H9 (cell line): ENCODE measurements at places on chromosomes 1 and 21. TPM values are rescaled to one million over a fixed set of nuclear protein-coding genes. Genes with fewer than 3 reads are reported as not detected.

GCSAML gene
- not detected in 2 replicates for total RNA-seq

SLC2A5 gene
- total RNA-seq = not detected in 2 replicates

NGF gene
- 0.22 TPM in 1 of 2 replicates, not detected in the other for total RNA-seq

NTNG1 gene
- total RNA-seq = 1.0 and 1.5 TPM in 2 replicates

LCE2B gene
- not detected in 2 replicates for total RNA-seq

AK5 gene
- total RNA-seq = 2.5 and 2.6 TPM in 2 replicates

HTR6 gene
- 0.29 and 0.37 TPM in 2 replicates for total RNA-seq

GPR3 gene
- total RNA-seq = 4.3 and 4.4 TPM in 2 replicates

TSACC gene
- 2.3 and 2.4 TPM in 2 replicates for total RNA-seq

TRPM2 gene
- total RNA-seq = 0.11 and 0.68 TPM in 2 replicates

GUCA2A gene
- total RNA-seq = not detected in 2 replicates

RASSF5 gene
- total RNA-seq = 0.50 and 0.81 TPM in 2 replicates

TNNI3K gene
- total RNA-seq = not detected in 2 replicates

DNMT3L gene
- 0.70 and 0.77 TPM in 2 replicates for total RNA-seq

DNA sequence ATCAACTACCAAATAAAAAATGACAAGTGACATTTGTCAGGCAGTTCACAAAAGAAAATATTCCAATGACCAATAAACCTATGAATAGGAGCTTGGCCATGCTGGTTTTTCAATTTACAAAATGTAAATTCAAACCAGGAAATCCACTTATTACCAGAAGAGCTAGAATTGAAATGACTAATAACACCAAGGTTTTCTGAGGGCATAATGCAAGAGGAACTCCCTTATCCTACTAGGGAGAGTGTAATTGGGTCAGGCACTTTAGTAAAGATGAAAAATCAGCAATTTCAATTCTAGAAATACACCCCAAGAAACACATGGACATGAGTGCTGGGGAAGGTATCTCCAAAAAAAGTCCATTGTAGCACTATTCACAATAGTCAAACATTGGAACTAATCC lies 16.7 kb upstream of the TIAM1 start:
- H3K4me1 ChIP-seq = no peaks in the 10 kb centered on the region; the same call in 1 of the 2 replicates
- H3K36me3 ChIP-seq = no peaks in the 10 kb centered on the region
- H3K27ac ChIP-seq = no peak overlapping the region
- H3K27me3 ChIP-seq = no peaks in the 10 kb centered on the region
- H3K4me3 ChIP-seq = no peak overlapping the region

DNA sequence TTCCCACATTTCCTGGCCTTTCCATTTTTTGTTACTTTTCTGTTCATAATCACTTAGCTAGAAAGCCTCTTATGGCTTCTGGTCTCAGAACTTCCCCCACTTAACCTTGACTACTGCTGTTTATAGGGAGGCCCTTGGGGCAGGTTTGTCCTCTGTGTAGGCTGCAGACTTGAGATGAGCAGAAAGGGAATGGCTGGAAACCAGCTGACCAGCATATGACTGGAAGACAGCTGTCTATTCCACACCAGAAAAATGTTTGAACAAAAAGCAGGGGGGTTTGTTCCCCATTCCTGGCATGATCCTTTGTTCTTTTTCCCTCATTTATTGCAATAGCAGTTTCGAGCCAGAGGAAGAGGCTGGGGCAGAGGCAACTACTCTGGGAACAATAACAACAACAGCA lies 4.9 kb upstream of the SH3D21 start:
- H3K36me3 ChIP-seq = peaks cover 35% of the 10 kb centered on the region; the same call in 2 of the 3 replicates
- H3K27me3 ChIP-seq = no peaks in the 10 kb centered on the region
- no peak for DNase-seq

DNA sequence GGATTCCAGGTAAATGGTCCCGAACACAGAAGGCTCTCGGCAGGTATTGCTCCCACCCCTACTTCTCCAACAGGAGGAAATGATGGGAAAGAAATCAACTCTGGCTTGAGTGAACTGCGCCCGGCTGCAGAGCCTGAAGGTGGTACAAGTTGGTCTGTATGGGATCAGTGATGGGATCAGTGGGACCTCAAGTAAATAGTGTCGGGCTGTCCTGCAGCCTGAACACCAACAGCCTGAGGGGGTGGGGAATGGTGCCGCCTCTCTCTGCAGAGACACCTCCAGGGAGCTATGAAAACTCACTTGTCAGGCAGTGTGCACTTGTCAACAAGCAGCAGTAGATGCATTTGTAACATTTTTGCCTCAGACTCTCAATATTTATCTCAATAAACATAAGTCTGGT lies 183.5 kb downstream of the MATN1 start:
- no peak for DNase-seq
- H3K4me1 ChIP-seq = no peaks in the 10 kb centered on the region
- no peaks in the 10 kb centered on the region for H3K27me3 ChIP-seq
- no peaks in the 10 kb centered on the region for H3K36me3 ChIP-seq
- no peak overlapping the region for H3K4me3 ChIP-seq

- no peaks in the 10 kb centered on the region for H3K27me3 ChIP-seq
- H3K36me3 ChIP-seq = peaks cover 2% of the 10 kb centered on the region; the same call in 1 of the 3 replicates
- H3K27ac ChIP-seq = no peak overlapping the region
- H3K4me3 ChIP-seq = no peak overlapping the region
- DNase-seq = no peak
- H3K4me1 ChIP-seq = no peaks in the 10 kb centered on the region
Measured at GRCh38 chr21:42455754-42456440, 40.1 kb downstream of the RSPH1 start.

DNA sequence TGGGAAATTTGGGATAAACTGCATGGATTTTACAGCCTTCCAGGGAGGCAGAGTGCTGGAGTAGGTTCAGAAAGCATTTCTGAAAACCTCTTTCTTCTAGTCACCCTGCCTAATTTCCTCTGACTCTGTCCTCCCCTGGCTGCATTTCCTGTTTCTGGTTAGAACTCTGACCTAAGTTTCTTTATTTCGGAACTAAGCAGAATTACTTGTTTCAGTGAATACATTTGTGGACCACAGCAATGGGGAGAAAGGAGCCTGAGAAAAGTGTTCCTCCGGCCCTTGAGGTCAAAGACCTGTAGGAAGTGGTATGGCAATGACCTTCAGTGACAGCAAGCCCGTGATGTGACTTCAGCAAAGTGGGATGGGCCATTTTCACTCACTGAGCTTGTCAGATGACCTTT lies 173.4 kb upstream of the RUNX1 start:
- no peak overlapping the region for H3K27ac ChIP-seq
- peaks cover 8% of the 10 kb centered on the region; the same call in 1 of the 2 replicates for H3K4me1 ChIP-seq
- H3K36me3 ChIP-seq = no peaks in the 10 kb centered on the region

GRCh38 chr1:215605011-215605621 lies 38.0 kb downstream of the KCTD3 start:
- no peak overlapping the region for H3K27ac ChIP-seq
- H3K4me1 ChIP-seq = no peaks in the 10 kb centered on the region; the same call in 1 of the 2 replicates
- no peak overlapping the region for H3K4me3 ChIP-seq
- peaks cover 28% of the 10 kb centered on the region for H3K36me3 ChIP-seq

- H3K27ac ChIP-seq = no peak overlapping the region
- peaks cover 6% of the 10 kb centered on the region; the same call in 1 of the 2 replicates for H3K36me3 ChIP-seq
- no peak for DNase-seq
- no peaks in the 10 kb centered on the region for H3K27me3 ChIP-seq
- H3K4me1 ChIP-seq = no peaks in the 10 kb centered on the region
- H3K4me3 ChIP-seq = no peak overlapping the region
Measured at GRCh38 chr1:84425150-84425896, 27.0 kb downstream of the DNASE2B start.

DNA sequence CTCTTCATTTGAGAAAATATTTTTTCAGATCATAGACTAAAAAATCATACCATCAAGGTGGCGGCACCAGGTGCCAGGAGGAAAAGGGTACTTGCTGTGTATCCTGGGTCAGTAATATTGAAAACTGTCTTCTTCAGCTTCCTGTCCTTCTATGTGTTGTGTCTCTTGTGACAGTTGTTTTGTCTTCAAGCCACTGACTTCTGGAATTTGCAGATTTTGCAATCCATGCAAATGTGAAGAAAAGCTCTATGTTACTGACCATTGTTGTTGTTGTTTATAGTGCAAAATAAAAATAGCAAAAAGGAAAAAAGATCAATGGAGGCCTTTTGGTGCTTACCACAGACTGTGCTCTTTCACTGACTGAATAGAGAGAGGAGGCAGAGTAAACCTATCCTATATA lies 83.2 kb upstream of the RHOU start:
- no peak overlapping the region for H3K27ac ChIP-seq
- H3K4me1 ChIP-seq = no peaks in the 10 kb centered on the region
- peaks cover 25% of the 10 kb centered on the region for H3K27me3 ChIP-seq
- H3K36me3 ChIP-seq = no peaks in the 10 kb centered on the region
- no peak overlapping the region for H3K4me3 ChIP-seq

DNA sequence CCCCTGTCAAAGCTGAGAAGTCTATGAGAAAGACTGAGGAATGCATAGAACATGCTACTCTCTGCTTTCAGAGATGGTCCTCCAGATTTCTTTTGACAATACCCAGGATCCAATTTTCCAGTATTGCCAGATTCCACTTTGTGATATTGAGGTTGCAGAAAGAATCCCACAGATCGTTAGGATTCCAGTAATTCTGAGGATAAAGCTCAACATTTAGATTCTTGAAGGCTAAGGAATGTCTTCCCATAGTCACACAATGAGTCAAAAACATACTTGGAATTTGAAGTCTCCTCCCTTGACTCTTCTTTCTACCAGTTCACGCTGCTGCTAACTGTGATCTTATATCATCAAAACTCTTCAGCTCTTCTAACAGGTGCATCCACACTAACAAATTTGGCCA lies 57.1 kb downstream of the TNFSF18 start:
- DNase-seq = no peak
- H3K4me1 ChIP-seq = 0 out of 2 replicates have a peak, but pooled peaks cover 3% of the 10 kb centered on the region
- no peak overlapping the region for H3K27ac ChIP-seq
- no peak overlapping the region for H3K4me3 ChIP-seq
- peaks cover 2% of the 10 kb centered on the region; the same call in 1 of the 2 replicates for H3K36me3 ChIP-seq

GRCh38 chr1:240706150-240706935 lies 94.4 kb upstream of the GREM2 start:
- no peaks in the 10 kb centered on the region for H3K36me3 ChIP-seq
- no peak overlapping the region for H3K27ac ChIP-seq
- H3K27me3 ChIP-seq = no peaks in the 10 kb centered on the region
- H3K4me3 ChIP-seq = no peak overlapping the region

DNA sequence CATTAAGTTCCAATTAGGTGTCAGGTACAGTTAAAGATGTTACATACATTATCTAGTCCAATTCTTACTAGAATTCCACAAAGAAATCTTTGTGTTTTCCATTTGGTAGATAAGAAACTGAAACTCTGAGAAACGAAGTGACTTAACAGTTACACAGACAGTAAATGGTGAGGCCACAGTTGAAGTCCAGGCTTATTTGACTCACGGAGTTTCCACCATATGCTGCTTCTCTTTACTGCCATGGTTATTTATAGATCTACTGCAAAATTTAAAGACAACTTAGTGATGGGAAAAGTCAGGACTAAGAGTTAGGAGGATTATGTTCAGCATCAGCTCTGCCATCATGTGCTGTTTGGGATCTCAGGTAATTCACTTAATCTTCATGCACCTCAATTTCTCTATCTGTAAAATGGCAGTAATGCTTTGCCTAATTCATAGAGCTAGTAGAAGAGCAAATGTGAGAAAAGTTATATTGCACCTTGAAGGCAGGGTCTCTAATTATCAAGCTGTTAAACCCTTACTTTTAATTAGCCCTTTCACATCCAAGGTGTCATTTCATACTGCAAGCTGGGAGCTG lies 26.2 kb upstream of the SAMSN1 start:
- no peak overlapping the region for H3K27ac ChIP-seq
- H3K36me3 ChIP-seq = no peaks in the 10 kb centered on the region
- H3K4me3 ChIP-seq = no peak overlapping the region
- no peaks in the 10 kb centered on the region for H3K4me1 ChIP-seq

- peaks cover 2% of the 10 kb centered on the region; the same call in 1 of the 2 replicates for H3K4me1 ChIP-seq
- no peak overlapping the region for H3K4me3 ChIP-seq
- DNase-seq = no peak
- H3K27ac ChIP-seq = no peak overlapping the region
Measured at GRCh38 chr1:183372586-183373230, 45.5 kb downstream of the NMNAT2 start.

DNA sequence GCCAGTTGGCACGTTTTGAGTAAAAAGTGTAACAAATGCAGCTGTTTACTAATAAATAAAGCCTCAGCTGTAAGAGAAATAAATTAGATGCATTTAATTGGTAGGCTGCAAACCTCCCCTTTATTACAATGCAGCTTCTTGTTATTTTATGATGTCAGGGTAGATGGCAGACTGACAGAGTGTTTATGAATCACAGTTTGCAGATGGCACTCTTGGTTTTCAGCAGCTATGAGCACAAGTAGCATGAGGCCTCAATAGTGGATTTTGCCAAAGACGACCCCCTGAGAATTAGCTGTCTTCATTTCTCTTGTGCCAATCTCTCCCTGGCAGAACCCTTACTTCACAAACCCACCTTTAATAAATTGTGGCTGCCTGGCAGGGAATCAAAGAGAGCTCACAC lies 161.2 kb upstream of the C1orf87 start:
- DNase-seq = no peak
- no peaks in the 10 kb centered on the region for H3K4me1 ChIP-seq

GRCh38 chr1:21334214-21335087 lies 44.2 kb upstream of the ECE1 start:
- no peaks in the 10 kb centered on the region for H3K36me3 ChIP-seq
- H3K27ac ChIP-seq = no peak overlapping the region
- H3K4me1 ChIP-seq = peaks cover 4% of the 10 kb centered on the region; the same call in 1 of the 2 replicates
- peak; percentile 82 for DNase-seq
- no peaks in the 10 kb centered on the region for H3K27me3 ChIP-seq

DNA sequence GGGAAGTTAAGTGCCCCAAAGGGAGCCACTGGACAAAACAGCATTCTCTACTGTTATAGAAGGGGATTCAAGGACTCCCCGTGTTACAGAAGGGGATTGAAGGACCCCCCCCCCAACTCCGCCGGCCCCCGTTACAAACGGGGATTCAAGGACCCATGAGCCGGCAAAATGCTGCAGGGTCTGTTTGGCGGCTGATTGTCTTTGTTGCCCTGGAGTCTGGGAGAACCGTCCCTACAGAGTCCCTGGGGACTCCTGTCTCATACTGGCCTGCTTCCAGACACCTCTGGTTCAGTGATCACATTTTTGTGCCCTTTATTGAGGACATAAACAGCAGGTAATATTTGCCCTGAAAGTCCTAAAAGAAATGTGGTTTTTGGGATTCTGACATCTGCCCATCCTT lies 96.4 kb downstream of the SYF2 start:
- no peaks in the 10 kb centered on the region for H3K36me3 ChIP-seq
- H3K4me3 ChIP-seq = no peak overlapping the region
- no peaks in the 10 kb centered on the region for H3K27me3 ChIP-seq
- no peaks in the 10 kb centered on the region; the same call in 1 of the 2 replicates for H3K4me1 ChIP-seq
- no peak for DNase-seq
